NCI-H1092 (cell line): ENCODE measurements at places on chromosomes 1 and 21.

GRCh38 chr1:26542771-26543451, 13.3 kb downstream of the RPS6KA1 start:
- no peak for DNase-seq

- DNase-seq, result peak; percentile 65
Observed at GRCh38 chr21:42460391-42461184, 35.4 kb downstream of the RSPH1 start.

DNA sequence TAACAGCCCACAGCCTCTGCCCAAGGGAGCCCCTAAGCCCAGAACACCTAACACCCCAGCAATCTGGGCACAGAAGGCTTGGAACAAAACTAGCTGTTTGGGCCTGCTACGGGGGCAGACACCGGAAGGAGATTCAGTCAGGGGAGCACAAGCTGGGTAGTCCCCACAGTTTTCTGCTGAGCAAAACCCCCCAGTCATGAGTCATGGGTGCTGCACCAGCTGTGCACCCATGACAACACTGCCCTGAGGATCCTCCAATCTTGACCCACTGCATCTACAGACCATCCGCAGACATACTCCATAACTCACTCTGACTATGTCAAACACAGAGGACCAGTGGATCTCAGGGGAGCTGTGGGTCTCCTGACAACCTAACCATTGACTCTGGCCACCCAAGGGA, 105.1 kb downstream of the LRIG2 start:
- no peak for DNase-seq

DNA sequence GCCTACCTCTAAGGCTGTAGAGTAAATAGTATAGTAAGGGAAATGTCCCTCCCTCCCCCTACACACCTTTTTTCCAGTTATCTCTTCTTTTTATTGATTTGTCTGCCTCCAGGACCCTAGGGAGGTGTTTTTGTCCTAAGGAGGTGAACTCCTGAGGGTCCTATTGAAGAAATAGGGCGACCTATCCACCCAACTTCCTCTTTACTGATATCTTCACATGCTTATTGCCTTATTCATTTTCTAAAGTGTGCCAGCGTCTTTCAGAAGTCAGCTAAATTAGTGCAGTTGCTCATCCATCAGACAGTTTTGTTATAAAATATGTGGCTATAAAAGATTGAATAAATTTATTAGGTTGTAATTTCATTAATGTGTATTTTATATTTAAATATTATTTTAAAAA, 5.9 kb downstream of the BACH1 start:
- no peak for DNase-seq

DNA sequence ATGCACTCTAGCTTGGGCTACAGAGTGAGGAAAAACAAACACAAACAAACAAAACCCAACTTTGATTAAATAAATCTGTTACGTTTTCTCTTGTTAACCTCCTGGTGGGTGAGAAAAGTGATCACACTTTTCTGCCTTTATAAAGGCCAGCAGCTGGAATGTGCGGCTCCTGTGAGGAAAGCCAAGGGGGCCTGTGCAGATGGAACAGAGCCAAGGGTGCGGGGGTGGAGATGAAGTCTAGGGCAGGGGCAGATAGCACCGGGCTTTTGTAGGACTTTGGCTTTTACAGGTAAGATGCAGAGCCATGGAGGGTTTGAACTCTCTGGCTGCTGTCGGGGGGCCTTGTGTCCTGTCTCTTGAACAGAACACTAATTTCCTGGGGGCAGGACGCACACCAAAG, 40.7 kb upstream of the GPR37L1 start:
- no peak for DNase-seq

DNA sequence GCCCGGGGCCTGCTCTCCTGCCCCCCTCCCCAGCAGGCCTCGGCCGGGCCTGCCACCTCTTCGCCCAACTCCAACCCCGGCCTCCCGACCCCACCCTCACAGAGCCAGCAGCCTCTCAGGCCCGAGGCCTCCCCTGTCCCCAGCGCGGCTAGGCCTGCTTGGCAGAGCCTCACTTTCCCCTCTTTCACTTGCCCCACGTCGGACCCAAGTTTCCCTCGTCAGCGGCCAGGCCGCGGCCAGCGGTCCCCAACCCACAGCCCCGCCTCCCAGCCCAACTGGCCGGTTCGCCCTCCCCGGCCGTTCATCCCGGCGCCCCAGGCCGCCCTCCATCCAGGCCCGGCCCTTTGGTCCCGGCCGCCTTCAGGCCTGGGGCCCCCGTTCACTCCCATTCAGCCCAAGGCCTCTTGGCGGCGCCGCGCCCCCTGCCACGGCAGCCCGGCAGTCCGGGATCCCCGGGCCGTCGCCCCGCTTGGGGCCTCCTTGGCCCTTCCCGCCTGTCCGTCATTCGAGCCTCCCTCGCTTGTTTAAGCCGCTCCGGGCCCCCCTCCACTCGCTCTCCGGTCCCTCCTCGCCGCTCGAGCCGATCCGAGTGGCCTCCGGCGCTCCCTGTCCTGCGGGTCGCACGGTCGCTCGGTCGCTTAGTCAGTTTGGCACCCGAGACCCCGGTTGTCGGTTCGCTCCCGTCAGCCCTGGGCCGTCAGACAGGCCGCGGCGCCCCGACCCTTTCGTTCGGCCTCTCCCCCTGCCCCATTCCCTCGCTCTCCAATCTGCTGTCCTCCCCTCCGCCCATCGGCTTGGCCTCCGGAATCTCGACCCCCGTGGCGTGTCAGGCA, 1.4 kb downstream of the LRRC41 start:
- DNase-seq, result no peak

DNA sequence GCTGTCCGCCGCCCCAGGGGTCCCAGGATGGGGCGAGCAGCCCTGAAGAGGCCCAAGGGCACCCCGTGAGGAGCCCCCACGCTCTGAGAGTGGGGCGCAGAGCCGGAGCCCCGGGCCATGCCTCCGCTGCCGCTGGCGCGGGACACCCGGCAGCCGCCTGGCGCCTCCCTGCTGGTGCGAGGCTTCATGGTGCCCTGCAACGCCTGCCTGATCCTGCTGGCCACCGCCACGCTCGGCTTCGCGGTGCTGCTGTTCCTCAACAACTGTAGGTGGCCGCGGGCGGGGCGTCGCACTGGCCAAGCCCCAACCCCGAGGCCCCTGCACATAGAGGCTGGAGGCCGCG, 14.5 kb downstream of the AGRN start:
- DNase-seq, result no peak

DNA sequence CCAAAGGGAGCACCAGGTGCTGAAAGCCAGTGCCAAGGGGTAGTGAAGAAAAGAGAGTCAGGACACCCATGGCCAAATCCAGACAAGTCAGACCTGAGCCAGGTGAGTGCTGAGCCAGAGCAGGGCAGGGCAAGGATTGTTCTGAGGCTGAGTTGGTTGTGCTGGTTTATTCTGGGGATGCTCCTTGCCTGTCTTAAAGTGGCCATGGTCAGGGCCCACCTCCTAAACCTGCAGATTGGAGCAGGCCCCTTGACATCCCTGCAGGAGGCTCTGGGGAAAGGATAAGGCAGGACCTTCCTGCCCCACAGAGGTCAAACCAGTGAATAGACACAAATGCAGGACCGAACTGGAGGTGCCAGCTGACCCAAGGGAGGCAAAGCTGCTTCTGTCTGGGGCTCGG, 138.4 kb downstream of the HIVEP3 start:
- DNase-seq, result no peak

- DNase-seq, result no peak
Observed at GRCh38 chr1:151478140-151478812, 19.0 kb upstream of the POGZ start.

- no peak for DNase-seq
Observed at GRCh38 chr1:116694524-116694923, 27.0 kb upstream of the IGSF3 start.

DNA sequence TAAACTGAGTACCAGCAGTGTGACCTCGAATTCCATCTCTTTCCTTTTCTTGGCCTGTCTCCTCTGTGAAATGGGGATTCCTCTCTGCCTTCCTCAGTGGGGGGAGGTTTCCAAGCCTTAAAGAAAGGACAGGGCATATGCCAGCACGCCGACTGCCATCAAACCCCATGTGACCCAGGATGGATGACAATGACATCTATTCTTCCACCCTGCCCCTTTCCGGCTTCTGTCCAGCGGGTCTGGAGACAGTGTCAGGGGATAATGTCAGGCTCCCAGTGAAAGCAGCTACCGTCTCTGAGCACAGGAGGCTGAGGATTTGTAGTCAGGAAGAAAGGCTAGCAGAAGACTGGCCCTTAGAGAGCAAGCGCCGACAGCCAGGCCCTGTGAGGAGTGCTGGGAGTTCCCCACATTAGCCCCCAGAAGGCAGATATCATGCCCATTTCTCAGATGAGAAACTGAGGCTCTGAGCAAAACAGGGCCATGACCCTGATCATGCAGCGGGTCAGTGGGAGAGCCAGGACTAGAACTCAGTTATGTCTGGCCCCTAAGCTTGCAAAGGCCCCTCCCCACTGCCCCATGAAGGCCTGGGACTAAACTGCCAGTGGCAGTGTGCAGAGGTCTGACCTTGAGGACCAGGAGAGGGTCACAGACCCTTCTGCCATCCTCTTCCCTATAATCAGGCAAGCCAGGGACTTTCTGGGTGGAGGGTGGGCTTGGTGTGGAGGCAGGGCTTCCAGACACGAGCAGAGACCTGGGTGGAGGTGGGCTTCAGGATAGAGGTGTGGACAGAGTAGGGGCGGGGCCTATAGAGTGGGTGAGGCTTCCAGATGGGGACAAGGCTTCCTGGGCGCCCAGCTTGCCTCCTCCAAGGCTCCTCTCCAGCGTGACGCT, 30.1 kb downstream of the CDCA8 start:
- DNase-seq, result no peak

GRCh38 chr1:66298464-66298863, 235.5 kb upstream of the SGIP1 start:
- no peak for DNase-seq

DNA sequence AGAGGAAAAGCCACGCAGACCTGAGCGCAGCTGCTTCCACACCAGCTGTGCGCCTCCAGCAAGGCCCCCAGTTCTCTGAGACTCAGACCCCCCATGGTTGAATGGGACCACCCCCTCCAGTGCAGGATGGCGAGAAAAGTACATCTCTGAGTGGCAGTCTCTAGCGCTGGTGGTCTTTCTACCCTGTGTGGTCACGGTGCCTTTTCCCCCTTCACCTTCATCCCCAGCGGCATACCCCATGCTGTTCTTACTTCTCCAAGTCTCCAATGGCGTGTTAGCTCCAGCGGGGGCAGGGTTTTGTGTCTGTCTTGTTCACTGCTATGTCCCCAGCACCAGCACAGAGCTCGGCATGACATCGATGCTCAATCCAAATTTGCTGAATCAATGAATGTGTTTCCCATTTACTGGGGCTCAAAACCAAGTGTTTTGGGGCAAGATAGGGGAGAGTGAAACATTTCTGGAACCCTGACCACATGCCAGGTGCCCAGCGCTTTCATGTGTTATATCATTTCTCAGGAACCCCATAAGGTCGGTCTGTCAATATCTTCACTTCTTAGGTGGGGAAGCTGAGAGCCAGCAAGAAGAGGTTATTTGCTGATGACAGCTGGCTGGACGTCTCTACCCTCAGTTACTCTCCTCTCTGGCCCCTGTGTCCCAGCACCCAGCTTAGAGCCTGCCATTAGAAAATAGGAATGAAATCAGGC, 959 bp upstream of the SDC3 start:
- no peak for DNase-seq

- DNase-seq, result no peak
Observed at GRCh38 chr1:32272557-32273390, 19.1 kb upstream of the HDAC1 start.

- DNase-seq, result peak; percentile 18
Observed at GRCh38 chr1:106879538-106879937, 176.9 kb upstream of the PRMT6 start.

DNA sequence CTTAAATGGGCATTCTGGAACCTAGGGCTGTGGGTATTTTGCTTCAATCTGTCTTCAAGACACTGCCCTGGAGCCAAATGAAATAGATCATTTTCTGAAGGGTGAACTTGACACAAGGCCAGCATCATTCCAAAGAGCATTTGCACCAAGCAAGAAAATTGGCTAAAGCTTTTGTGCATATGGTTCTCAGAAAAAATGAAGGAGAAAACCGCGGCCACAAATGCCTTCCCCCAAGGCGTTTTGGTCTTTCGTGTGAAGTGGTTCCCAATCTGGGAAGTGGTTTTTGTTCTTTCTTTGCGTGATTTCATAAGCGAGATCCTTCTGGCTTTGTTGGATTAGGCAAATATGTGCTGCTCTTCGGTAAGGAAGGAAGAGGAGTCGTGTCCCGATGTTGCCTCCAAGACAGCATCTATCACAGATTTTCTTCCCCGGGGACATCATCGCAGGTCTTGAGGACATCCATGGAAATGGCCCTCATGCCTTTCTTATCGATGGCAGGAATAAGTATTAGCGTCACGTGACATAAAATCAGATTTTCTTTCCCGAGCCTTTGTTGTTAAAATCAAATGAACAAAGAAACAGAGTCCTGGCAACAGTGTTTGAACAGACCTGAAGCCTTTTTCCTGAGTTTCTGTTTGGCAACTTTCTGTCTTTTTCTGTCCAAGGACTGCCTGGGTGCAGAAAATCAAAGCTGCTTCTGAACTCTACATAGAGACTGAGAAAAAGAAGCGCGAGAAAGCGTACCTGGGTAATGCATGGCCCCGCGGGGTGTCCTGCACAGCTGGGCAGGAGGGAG, 31.0 kb downstream of the ATP5PO start:
- DNase-seq, result no peak

GRCh38 chr1:22408230-22408629, 43.4 kb upstream of the ZBTB40 start:
- DNase-seq, result no peak

- DNase-seq, result no peak
Observed at GRCh38 chr1:229856009-229856650, 210.9 kb upstream of the GALNT2 start.

- peak; percentile 4 for DNase-seq
Observed at GRCh38 chr1:78676347-78676982, 26.8 kb downstream of the IFI44 start.

DNA sequence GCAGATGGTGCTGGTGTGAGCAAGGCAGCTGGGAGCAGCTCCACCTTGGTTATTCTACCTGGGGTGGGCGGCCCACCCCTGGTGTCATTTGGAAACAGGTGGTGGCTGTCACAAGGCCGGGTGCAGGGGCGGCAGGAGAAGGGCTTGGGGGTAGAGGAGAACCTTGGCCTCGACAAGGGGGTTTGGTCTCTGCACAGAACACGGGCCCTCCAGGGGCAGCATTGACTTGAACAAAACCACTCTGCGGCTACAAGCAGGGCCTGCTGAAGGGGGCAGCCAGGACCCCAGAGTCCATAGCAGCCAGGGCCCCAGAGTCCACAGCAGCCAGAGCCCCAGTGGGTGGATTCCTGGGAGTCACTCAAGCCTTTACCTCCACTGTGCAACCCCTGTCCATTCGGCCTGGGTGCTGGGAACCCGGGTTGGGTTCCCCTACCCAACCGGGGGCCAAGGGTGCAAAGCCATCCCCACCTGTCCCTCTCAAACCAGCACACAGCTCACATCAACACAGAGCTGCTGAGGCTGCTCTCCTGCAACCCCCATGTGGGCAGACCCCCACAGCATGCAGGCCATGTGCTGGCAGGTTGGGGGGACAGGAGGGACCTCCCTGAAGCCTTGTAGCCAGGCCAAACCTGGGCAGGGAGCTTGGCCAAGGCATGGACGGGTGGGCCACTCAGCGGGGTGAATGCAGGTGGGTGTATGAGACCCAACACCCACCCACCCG, 7.7 kb downstream of the TRIM11 start:
- no peak for DNase-seq

DNA sequence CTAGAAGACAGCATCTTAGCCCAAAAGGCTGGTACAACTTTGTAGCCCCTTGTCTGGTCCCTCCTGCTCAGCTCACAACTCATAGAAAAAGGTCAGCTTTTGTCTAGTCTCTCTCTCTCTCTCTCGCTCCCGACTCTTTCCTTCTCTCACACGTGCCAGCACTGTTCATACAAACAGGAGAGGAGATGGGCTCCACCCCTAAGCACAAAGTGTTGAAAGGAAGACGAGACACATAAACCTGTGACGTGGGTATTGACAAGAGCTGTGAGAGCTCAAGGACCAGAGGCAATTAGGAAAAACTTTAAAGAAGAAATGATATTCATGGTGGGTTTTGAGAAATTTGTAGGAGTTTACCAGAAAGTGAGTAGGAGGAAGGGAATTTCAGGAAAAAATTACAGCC, 23.6 kb upstream of the KCNC4 start:
- DNase-seq, result no peak
